HEK293T (cell line): ENCODE measurements at places on chromosomes 4 and X.
A peak's percentile ranks its signal among the peaks of the same experiment; 100 is the strongest.

DNA sequence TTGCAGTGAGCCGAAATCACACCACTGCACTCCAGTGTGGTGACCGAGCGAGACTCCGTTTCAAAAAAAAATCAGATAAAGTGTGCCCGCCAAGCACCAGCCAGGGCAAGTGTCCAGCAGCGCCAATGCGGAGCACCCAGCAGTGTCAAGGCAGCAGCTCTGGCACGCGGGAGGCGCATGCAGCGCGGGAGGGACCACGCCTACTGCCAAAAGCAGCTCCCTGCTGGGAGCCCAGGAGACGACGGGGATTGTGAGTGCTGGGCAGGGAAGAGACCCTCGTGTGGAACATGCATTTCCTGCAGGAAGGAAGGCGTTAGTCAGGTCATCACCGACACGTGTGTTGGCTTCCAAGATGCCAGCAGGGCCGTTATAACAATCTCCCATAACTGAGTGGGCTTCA is 10.4 kb downstream of the FAM53A start:
- DNase-seq, result no peak

- no peak for DNase-seq
These were observed 10.4 kb upstream of the CLCN4 start for GRCh38 chrX:10146346-10146745.

GRCh38 chr4:152983774-152984411 is 47.8 kb downstream of the FHDC1 start:
- DNase-seq, result no peak

GRCh38 chr4:127548990-127549925 is 83.5 kb upstream of the INTU start:
- DNase-seq, result no peak

DNA sequence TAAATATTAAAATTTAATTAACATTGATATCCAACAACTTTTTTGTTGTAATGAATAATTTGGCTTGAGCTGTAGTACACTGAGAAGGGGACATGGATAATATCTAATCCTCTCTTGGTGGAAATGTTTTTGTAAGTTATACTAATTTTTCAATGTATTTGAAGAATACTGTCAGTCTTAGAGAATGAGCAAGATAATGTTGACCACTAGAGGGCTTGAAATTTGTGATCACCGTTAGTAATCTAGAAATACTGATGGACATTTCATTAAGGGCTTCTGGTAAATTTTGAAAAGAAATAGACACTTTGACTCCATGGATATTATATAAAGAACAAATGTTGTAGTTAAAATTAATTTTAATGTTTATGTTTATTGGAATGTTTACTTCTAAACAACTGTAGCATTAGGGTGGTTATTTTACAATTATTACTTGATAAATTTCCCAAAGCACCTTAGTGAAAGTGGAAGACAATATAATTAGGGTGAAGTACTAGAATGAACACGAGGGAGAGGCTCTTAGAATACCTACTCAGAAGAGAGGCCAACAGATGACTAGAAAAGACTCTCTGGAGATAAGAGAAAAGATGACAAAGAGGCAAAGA is 20.0 kb upstream of the CAMK2D start:
- peak; percentile 9 for DNase-seq

DNA sequence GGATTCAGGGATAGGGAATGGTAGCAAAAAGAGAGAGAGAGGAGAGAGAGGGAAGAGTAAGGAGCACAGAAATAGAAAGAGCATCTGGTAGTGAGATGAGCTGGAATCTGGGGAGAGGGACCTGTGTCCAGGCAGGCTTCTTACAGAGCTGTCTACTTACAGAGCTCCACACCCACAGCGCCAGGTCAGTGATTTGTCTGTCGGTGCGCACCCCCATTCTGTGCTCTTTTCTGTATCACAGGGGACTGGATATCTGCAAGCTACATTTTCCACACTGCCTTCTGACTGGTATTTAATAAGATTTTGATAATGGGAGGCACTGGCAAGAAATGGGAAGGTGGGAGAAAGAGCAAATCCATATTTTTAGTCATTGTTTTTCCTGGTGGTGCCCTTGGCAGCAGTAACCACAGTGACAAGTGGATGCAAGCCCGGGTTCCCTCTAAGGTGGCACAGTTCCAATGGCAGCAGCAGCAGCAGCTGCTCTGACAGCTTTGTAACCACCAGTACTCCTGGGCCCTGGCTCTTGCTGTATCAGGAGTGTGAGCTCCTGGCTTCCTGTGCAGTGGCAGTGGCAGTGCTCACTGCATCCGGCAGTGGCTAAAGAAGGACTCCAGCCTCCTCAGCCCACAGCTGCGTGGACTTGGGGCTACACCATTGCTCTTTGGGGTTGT is 300.5 kb downstream of the TRIML1 start:
- DNase-seq, result no peak

GRCh38 chr4:143406523-143406922 is 69.8 kb downstream of the GAB1 start:
- no peak for DNase-seq

DNA sequence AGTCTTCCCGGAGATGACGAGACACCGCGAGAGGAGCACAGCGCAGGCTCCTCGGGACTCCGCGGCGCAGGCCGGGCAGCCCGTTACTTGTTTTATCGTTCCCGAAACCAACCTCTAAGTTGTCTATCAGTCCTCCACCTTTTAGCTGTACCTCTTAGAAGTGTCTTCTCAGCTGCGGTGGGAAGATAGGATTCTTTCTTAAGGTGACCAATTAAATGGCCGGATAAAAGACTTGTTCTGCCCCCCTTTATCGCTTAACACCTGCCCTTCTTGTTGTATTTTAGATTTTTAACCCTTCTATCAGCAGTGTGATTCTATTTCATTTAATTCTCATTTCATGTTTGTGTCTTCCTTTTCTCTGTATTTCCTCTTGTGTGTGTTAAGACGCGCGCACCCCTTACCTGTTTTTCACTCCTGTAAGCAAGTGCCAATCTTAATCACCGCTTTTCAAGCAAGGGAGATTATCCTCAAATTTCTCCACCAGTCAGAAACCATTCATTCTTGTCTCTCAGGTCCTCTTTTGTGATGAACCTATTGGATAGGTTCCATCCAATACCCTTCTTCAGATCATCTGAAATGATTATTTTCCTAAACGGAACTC is at the start of gene SLC9B2:
Gene SLC9B2 (minus strand): TSS at position 15 of the 601 bp plus-strand sequence. CDS start 9,211 bp downstream, outside the sequence.
- DNase-seq, result no peak

DNA sequence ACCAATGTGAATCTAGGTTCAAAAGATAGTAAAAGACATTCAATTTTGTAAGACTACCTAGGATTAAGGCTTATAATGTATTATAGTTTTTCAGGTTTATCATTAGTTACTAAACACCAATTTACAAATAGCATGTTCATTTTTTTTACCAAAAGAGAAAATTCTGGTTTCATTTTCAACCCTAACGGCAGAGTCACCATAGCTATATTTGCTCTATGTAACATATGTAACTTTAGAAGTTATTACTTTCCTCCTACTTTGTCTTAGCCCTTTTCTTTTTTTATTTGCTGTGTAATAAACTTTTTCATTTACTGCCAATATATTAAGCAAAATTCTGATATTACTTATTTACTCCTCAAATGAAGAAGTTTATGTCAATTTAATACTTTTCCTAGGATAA is 639.6 kb downstream of the ARAP2 start:
- no peak for DNase-seq

GRCh38 chr4:1547856-1548826 is 136.0 kb downstream of the FAM53A start:
- DNase-seq, result no peak

DNA sequence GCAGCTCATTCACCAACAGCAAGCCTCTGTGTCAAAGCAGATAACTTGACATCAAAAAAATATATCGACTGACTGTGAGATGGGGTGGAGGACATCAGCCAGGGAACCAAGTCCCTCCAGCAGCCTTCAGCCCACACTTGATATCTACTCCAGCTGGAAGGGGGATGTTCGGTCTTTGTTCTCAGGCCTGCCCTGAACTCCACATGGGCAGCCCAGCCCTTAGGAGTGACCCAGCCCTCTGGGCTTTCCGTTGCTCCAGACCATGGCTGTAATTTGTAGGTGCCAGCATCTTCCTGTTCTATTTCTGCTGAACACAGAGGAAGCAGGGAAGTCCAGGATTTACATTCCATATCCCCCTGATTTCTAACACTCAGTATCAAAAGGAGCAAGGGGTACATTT is 17.4 kb downstream of the RASL11B start:
- DNase-seq, result no peak

DNA sequence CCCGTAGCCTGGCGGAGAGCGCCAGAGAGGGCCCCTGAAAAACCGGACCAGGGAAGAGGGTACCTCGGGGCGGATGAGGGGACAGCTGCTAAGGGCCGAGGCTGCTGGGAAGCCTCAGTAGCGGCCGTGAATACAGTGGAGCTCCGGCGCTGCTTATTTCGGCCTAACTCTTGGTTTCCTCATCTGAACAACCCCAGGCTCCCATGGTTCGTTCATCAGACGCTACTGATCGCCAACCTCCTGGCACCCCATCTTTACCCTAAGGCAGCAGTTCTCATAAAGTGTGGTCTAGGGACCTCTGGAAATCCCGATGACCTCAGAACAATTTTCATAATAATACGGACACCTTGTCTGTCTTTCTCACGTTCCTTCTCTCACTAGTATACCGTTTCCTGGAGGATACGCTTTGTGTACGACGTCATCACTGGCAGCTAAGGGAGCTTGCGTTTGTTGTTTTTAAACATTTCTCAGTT is 645 bp upstream of the RAB28 start:
- peak; percentile 21 for DNase-seq

DNA sequence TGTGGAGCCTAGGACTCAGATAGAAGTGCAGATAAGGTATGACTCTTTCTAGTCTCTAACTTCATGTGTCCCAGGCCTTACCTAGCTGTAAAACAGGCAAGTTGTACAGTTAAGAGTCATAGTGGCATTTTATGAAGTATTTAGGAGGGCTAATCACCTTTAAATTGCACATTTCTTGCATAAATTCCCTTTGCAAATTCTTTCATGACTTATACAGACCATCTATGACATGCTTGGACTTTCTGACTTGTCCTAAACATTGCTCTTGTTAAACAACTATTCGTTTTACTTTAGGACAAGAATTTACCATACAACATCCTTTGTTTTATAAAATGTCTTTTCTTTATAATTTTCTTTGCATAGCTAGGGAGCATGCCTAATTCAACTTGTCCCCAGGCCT is 7.8 kb upstream of the RRAGB start:
- no peak for DNase-seq

DNA sequence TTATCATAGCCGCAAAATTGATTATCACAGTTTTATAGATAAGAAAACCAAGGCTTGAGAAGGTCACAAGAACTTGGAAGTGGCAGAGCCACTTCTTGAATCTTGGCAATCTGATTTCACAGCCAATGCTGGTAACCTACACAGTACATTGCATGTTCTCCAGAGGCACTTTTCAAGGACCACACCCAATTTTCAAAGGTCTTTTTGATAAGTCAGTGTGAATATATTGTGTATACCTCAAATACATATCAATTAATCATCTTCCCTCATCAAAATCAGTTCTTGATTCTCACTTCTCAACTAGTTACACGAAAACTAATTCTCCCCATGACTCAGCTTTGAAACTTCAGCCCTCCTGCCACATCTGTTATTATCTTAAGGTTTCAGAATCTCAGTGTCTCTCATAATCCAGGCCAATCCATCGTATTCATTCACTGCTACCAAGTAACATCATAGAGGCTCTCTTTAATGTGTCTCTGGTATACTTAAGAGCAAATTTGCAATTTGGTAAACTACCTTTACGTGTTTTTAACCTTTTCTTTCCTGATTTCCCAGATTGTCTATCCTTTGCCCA is 16.8 kb downstream of the CAMK2D start:
- DNase-seq, result no peak

- no peak for DNase-seq
These were observed 214.0 kb downstream of the APBB2 start for GRCh38 chr4:41000356-41000755.

GRCh38 chr4:152209772-152210493 is 326.0 kb downstream of the FBXW7 start:
- no peak for DNase-seq

GRCh38 chr4:42945874-42946273 is 53.4 kb downstream of the GRXCR1 start:
- DNase-seq, result no peak

DNA sequence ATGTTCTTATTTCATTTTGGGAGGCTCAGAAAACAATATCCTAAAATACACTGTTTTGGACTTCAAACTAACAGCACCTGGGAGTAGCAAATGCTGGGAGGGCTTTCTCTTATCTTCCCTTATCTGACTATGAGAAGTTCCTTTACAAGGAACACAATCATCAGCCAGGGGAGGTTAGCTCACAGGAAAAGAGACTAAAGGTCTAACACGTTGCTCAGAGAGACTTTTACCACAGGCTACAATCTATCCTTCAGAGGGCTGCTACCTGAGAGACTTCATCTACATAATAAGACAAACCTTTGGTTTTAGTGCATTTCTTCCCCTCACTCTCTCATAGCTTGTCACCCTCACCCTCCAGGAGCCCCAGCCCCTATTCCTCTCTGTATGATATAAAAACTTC is 35.8 kb downstream of the MEPE start:
- no peak for DNase-seq

- DNase-seq, result peak; percentile 39
These were observed 4.4 kb upstream of the CXorf38 start for GRCh38 chrX:40651620-40652223.

GRCh38 chr4:123621072-123621705 is 224.6 kb downstream of the SPRY1 start:
- no peak for DNase-seq

GRCh38 chrX:10259716-10260115 is 102.9 kb downstream of the CLCN4 start:
- DNase-seq, result no peak

DNA sequence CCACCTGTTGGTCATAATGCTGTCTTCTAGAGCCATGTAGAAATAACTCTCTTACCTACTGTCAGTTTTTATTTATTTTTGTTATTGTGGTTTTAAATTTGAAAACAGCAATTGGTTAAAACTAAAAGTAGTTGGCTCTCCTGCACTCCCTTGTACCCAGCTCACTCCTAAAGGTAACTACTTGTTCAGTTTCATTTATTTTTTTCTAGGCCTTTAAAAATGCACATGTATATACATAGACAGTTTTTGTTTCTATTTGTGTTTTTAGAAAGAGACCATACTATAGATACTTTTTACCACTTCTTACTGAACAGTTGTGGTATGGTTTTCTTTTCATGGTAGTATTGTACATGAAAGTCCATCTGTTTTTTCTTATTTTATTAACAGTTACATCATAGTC is 16.8 kb downstream of the SMAD1 start:
- no peak for DNase-seq

- DNase-seq, result peak; percentile 68
These were observed 2.4 kb upstream of the RAB40AL start for GRCh38 chrX:102934624-102935023.

DNA sequence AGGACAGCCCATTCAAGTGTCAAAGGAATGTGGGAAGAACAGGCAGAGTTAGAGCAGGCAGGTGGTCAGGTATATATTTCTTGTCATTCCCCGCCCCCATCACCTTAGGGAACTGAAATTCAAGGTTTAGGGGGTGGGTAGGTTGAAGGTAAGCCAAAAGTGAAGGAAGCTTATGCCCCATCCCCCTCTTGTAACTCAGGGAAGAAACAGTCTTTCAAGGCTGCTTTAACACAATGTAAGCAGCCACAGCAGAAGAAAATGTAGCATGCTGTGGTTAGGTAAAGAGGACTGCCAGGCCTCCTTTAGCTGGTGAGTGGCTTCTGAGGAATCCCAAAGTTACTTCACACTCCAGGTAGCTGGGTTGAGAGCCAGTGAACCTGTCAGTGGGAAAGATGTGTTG is 122.3 kb downstream of the RS1 start:
- DNase-seq, result no peak

- DNase-seq, result no peak
These were observed 319.0 kb downstream of the STK32B start for GRCh38 chr4:5370286-5370685.
